Esophagus (tissue), 2 donors: ENCODE measurements at places on chromosomes 6 and 20. TPM values are rescaled to one million over a fixed set of nuclear protein-coding genes. Genes with fewer than 3 reads are reported as not detected.

Gene MCCD1
- polyA plus RNA-seq = not detected

Gene ID4
- polyA plus RNA-seq = 23.5 TPM

Gene HLA-DOA
- polyA plus RNA-seq = 1.5 TPM

Gene AHCY
- polyA plus RNA-seq = 147 TPM

Gene CRYBG1
- 74.9 TPM for polyA plus RNA-seq

Gene SAMD5
- polyA plus RNA-seq = 7.2 TPM

Gene MOXD1
- 9.0 TPM for polyA plus RNA-seq

Gene GPR63
- 0.28 TPM for polyA plus RNA-seq

Gene HRH3
- polyA plus RNA-seq = not detected

Gene NECAB3
- 13.5 TPM for polyA plus RNA-seq

Gene PLEKHG1
- polyA plus RNA-seq = 5.7 TPM

Gene PLCB1
- 1.7 TPM for polyA plus RNA-seq
